Endothelial cell (in vitro differentiated cells): ENCODE measurements at places on chromosomes 7 and 10. TPM values are rescaled to one million over a fixed set of nuclear protein-coding genes. Genes with fewer than 3 reads are reported as not detected.

DNA sequence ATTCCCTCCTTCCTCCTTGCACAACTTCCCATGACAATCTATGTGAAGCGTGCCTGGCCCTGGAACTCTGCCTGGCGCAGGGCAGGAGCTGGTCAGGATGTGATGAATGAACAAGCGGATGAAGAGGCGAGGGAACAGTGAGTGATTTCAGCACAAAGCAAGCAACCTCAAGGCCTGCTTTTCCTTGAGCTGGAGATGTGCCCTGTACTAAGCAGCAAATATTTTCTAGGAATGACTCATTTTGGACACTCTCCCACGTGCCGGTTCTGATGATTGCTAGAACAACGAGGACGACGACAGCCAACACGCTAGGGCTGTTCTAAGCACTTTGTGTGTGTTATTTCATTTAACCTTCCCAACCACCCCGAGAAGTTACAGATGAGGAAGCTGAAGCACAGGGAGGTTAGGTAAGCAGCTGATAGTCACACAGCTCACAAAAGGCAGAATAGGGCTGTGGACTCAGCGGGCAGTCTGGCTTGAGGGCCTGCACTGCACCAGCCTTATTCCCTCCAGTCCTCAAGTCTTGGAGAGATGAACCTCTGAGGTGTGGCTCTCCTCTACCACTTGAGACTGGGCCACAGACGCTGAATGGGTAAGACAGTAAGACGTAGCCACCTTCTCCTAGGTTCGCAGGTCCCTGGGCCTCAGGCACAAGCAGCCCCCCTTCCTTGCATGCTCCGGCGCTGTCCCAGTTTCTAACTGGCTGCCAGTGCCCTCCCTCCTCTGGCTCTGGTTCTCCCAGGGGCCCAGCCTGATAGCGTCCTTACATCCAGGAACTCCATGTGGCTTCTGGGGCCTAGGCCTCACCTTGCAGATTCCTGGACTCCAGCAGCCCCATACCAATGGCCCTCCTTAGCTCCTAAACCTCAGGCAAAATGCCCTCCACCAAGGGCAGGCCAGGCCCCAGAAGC lies 59.0 kb downstream of the YKT6 start:
- H3K4me3 ChIP-seq, result no peak overlapping the region
- DNase-seq, result no peak
- peaks cover 10% of the 10 kb centered on the region for H3K27me3 ChIP-seq
- H3K4me1 ChIP-seq, result peaks cover 4% of the 10 kb centered on the region
- no peak overlapping the region for H3K27ac ChIP-seq
- no peaks in the 10 kb centered on the region for H3K36me3 ChIP-seq

- no peak overlapping the region for H3K4me3 ChIP-seq
- no peaks in the 10 kb centered on the region for H3K4me1 ChIP-seq
- no peaks in the 10 kb centered on the region for H3K36me3 ChIP-seq
- H3K27me3 ChIP-seq, result peaks cover 2% of the 10 kb centered on the region
- no peak overlapping the region for H3K27ac ChIP-seq
These were observed 58.4 kb upstream of the FGL2 start for GRCh38 chr7:77258014-77258413.

Gene COPS6
- total RNA-seq, result 82.4 TPM

DNA sequence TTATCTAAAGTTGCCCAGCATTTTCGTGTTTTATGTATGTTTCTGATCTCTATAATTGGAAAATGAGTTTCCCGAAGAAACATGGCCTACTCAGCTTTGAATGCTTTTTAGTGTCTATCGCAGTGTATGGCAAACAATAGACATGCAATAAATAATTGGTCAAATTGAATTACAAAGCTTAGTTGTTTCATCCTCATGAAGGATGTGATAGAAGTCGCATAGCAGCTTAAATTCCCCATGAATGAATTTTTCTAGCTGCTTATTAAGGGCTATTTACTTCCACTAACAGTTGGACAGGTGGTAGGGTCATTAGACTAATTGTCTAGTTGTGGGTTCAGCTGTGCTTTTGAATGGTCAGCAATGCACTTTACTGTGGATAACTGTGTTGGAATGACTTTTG lies 467.3 kb upstream of the MBL2 start:
- no peak overlapping the region for H3K27ac ChIP-seq
- DNase-seq, result no peak
- no peaks in the 10 kb centered on the region for H3K36me3 ChIP-seq
- H3K4me3 ChIP-seq, result no peak overlapping the region
- no peaks in the 10 kb centered on the region for H3K27me3 ChIP-seq

Gene FAM25C
- not detected for total RNA-seq

DNA sequence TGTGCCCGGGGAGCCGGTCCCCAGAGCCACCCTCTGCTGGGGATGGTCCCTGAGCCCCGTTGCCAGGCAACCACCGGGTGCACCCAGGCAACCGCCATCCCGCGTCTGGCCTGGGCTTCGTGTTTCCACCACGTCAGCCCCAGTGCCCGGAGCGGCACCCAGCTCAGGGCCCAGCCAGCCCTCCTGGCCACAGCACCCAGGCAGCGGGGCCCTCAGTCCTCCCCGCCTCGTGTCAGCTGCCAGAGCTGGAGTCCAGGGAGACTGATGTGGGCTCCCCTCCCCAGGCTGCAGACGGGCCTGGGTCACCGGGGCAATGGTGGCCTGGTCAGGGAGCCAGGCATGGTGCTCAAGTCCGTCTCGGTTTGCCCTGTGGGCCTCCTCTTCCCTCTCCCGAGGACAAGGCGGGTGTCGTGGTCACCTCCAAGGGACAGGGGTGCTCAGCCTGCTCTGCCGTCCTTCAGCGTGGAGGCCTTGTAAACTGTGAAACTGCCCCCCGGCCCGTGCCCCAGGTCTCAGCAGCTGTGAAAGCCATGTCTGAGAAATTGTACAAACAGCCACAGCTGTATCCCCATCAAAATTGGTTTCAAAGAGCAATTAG lies 72.5 kb downstream of the MICALL2 start:
- H3K4me3 ChIP-seq, result no peak overlapping the region
- no peaks in the 10 kb centered on the region for H3K4me1 ChIP-seq
- no peaks in the 10 kb centered on the region for H3K36me3 ChIP-seq
- no peak for DNase-seq

DNA sequence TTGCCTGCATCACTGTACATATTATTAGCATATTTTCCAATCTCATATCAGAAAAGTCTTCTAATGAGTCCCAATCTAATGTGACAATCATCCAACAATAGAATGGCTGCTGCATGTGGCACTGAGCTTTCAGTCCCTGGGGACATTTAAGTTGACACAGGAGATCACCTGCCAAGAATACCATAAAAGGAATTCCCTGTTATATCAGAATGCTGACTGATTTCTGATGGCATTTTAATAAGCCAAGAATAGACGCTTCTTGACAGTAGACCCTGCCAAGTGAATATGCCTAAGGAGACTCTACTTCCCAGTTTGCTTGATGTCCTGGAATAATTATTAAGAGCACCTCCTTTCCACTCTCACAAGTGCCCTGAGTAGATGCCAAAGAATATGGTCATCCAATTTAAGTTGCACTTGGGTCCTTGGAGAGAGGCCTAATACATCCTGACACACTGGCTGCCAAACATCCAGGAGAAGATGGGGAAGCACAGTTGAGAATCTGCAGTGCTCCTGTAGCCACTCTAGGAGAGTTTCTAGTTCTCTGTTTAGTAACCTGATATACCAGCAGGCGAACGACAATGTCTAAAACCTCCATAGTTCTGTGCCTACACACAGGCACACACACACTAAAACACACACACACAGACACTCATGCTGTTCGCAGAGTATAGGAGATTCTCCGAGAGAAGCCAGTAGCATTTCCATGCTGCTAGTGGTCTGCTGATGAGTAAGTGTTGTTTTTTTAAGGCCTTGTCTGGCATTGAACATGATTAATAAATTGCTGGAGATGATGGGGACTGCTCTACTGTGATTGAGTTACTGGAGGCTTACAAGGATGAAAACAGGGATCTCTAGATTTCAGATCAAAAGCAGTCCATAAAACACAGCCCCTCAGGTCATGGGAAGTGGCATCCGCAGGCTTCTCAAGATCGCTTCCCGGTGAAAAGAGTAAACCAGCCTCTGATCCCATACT lies 369.6 kb downstream of the KCNMA1 start:
- H3K4me1 ChIP-seq, result peaks cover 6% of the 10 kb centered on the region
- H3K27me3 ChIP-seq, result no peaks in the 10 kb centered on the region
- no peak overlapping the region for H3K27ac ChIP-seq

DNA sequence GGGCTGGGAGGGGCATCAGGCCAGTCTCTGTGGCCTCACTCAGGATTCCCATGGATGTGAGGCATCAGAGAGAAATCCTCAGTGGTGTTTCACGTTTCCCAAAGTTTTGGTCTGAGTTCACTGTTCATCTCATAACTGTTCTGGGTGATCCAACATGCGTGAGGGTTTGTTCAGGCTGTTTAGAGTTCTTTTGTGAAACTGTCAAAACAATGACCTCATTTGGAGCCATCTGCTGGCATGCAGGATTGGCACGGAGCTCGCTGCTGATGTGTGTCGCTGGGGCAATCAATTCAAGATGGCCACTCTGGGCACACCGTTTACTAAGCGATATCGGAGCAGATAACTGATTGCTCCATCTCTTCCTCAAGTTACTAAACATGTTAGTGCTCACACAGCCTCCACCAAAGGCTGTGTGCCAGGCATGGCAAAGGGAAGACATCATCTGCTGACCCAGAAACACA lies 365.6 kb downstream of the WDR11 start:
- no peaks in the 10 kb centered on the region for H3K4me1 ChIP-seq
- no peak overlapping the region for H3K27ac ChIP-seq
- DNase-seq, result no peak
- no peaks in the 10 kb centered on the region for H3K36me3 ChIP-seq
- H3K27me3 ChIP-seq, result no peaks in the 10 kb centered on the region
- no peak overlapping the region for H3K4me3 ChIP-seq

Gene JMJD1C
- total RNA-seq, result 83.7 TPM

- H3K27me3 ChIP-seq, result peaks cover 1% of the 10 kb centered on the region
- no peak for DNase-seq
- peaks cover 19% of the 10 kb centered on the region for H3K4me1 ChIP-seq
These were observed 165.7 kb upstream of the AHR start for GRCh38 chr7:17132726-17133125.

DNA sequence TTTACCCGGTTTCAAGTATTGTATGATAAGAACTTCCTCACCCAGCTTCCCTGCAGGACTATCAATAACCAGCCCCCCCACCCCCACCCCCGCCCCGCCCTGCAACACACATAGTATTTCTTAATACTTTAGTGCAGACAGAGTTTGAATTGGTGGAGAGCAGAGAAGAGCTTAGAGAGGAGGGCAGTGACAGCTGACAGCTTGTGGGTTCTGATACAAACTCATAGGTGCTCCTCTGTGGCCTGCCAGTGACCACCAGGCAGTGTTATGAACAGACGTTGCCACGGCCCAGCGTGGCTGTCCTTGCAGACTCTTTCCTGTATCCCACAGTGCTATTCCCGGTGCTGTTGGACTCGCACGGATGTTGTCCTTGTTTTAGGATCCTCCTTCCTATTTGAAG lies 186.9 kb upstream of the ADO start:
- H3K4me3 ChIP-seq, result no peak overlapping the region
- peaks cover 33% of the 10 kb centered on the region for H3K4me1 ChIP-seq
- peaks cover 8% of the 10 kb centered on the region for H3K27me3 ChIP-seq
- DNase-seq, result no peak
- no peak overlapping the region for H3K27ac ChIP-seq

DNA sequence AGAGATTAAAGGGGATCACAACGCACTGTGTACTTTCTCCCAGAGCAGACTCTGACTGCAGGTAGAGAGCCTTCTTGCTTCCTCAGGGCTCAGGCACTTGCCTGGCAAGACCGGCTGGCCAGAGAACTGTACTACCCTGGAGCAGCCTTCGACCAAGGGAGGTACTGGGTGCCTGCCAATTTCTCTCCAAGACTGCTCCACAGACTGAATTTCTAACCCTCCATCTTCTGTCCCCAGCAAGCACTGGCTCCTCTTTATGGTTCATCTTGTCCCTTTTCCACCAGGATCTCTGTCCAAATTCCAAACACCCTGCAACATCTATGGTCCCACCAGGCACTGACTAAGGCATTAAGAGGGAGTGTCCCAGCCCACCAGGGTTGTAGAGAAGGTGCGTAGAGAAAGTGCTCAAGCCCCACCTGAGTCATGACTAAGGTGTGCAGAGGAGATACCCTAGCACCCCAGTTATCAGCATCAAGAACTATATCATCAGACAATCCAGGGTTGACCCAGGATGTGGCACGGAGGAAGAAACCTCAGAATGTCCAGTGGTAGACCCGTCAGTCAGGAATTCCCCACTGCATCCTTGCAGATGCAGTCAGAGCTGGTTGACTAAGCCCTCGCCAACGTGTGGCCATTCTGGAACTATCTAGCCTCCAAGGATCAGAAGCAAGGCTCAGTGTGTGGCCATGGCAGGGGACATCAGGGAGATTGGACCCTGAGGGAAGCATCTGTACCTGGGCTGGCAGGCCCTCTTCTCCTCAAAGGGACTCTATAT lies 60.9 kb upstream of the CAMK2B start:
- no peak for DNase-seq
- H3K4me1 ChIP-seq, result peaks cover 16% of the 10 kb centered on the region
- peaks cover 7% of the 10 kb centered on the region for H3K27me3 ChIP-seq
- H3K27ac ChIP-seq, result no peak overlapping the region
- H3K4me3 ChIP-seq, result peak overlapping the region; percentile 17

Gene MYO1G
- total RNA-seq, result 0.13 TPM

DNA sequence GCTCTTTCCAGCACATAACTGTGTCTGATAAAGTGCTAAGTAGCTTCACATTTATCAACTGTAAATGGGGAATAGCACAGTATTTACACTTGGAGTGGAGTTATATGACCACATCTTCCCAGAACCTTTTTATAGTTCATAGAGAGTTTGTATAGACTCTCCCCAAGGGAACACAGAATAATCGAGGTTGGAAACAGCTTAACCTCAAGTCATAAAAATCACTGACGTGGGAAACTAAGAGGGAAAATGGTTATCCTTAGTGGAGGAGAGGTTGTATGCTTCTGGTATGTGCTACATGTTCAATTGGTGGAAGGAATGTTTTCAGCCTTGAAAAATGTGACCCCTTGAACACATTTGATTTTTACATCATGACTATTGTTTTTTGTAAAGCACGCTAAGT lies 167.9 kb upstream of the KIAA1217 start:
- no peak overlapping the region for H3K4me3 ChIP-seq
- no peaks in the 10 kb centered on the region for H3K27me3 ChIP-seq
- H3K4me1 ChIP-seq, result no peaks in the 10 kb centered on the region
- H3K27ac ChIP-seq, result no peak overlapping the region

GRCh38 chr7:35003679-35004303 lies 33.5 kb downstream of the DPY19L1 start:
- peaks cover 5% of the 10 kb centered on the region for H3K36me3 ChIP-seq
- H3K27ac ChIP-seq, result no peak overlapping the region
- DNase-seq, result no peak
- H3K4me3 ChIP-seq, result no peak overlapping the region

- H3K36me3 ChIP-seq, result no peaks in the 10 kb centered on the region
- H3K27ac ChIP-seq, result no peak overlapping the region
- H3K4me3 ChIP-seq, result no peak overlapping the region
- DNase-seq, result no peak
These were observed 12.7 kb downstream of the CACUL1 start for GRCh38 chr10:118742032-118742431.

- peak overlapping the region; percentile 48 for H3K27ac ChIP-seq
- H3K27me3 ChIP-seq, result peaks cover 9% of the 10 kb centered on the region
- no peak for DNase-seq
- peaks cover 20% of the 10 kb centered on the region for H3K4me1 ChIP-seq
These were observed 1.1 kb upstream of the AQP1 start for GRCh38 chr7:30910411-30911073.

Gene HOXA7
- total RNA-seq, result not detected

Gene SLC39A12
- 0.10 TPM for total RNA-seq
